ENCODE measurements at places on chromosomes 2 and 18.

DNA sequence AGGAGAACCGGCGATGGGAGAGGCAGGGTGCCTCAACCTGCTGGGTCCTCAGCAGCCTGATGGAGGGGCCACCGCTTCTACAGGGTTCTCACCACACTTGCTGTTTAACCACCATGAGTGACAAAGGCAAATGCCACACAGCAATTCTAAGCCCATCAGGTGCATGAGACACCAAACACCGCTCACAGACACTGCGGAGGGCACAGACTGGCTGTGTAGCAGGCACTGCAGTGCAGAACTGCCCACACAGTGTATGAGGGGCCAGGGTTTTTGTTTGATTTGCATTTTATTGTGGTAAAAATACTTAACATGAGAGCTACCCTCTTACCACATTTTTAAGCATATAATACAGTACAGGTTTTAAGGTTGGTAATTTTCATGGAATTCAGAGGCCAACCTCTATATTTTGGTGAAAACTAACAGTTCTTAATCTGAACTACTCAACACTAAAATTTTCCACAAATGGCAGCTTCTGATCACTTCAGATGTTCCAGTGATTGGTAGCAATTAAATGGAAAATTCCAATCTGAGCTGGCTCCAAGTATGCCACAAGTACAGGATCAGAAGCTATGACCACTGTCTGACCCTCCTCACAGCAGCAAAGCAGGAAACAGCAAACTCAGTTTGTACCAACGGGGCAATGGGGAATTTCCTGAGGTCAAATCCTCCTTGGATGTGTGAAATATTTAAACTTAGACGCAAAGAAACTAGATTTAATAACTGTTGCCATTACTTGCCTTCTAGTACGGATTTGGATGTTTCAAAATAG, 67.7 kb downstream of the FAM210A start:
- no peak for DNase-seq

DNA sequence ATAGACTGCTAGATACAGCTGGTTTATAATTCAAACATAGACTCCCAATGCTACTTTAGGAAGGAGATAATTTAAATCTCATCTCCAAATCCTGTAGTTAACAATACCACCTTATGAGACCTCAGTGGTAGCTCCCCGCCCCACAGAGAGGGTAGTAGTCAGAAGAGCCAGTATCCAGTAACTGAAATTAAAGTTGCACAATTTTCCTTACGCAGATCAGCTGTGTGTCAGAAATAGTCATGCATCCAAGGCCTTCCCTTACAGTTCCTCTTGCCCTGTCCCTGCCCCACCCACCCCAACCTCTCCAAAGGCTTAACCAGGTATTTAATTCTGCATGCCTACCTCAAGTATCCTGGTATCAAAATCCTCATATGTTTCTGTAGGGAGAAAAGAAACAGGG, 15.5 kb downstream of the MRPS5 start:
- DNase-seq = no peak

GRCh38 chr2:221388891-221389290, 183.2 kb downstream of the EPHA4 start:
- DNase-seq = no peak

- DNase-seq = no peak
Measured at GRCh38 chr2:23286031-23286757, 98.8 kb upstream of the KLHL29 start.

- no peak for DNase-seq
Measured at GRCh38 chr2:173278794-173279526, 75.7 kb upstream of the CDCA7 start.

- peak; percentile 9 for DNase-seq
Measured at GRCh38 chr2:181183878-181184542, 203.6 kb downstream of the UBE2E3 start.

All from NCI-H774 (cell line).